Thyroid gland (tissue), 4 donors: ENCODE measurements at places on chromosomes 4 and X.

DNA sequence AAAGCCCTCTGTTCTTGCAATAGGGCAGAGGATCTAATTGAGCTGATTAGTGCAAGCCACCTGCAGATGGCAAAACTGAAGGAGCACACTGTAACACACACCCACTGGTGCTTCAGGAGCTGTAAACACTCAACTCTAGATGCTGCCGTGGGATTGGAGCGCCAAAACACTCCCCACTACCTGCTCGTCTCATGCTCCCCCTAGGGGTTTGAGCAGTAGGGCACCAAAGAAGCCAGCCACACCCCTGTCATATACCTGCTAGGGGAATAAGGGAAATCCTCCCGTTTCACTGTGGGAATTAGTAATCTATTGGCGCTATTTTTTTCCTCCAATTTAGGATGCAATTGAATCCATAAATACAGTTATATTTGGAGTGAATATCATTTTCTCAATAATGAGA, 360.2 kb downstream of the GLUD2 start:
- DNase-seq: no peak

- no peak for DNase-seq
These were observed 120.8 kb downstream of the SMIM20 start for GRCh38 chr4:26034849-26035248.

- DNase-seq: no peak
These were observed 858 bp downstream of the DMP1 start for GRCh38 chr4:87650938-87651337.

GRCh38 chr4:13849778-13850177, 222.3 kb upstream of the BOD1L1 start:
- no peak for DNase-seq

DNA sequence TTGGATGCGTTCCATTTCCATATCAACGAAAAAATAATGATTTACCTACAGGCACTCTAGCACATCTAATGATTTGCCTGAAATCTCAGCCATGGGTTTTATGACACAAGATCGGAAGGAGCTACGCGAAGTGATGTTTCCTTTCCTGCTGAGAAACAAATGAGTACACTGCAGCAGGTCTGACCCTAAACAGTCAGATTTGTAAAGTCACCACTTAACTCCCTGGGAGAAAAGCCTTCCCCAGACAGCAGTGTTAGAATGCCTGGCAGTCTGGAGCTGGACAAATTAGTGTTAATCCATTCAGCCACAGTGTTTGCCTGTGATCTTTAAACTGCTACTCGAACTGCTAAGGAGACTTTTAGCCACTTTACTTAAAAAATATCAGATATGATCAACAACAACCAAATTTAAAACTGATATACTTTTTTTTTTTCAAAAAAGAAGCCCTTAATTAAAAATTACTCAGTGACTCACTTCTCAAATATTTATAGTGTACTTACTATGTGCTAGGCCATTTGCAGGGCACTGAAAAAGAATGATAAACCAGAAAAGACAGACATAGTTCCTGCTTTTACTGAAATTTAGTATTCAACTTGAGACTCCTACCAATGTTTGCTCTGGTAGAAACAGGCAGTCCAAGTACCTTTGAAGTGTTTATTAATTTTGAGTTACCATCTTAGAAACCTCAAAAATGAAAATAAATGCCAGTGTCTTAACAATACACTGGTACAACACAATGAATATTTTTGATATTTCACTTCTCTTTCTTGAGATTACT, 104.5 kb downstream of the SHISA3 start:
- DNase-seq: no peak

- DNase-seq: no peak
These were observed 179.2 kb downstream of the SLC7A11 start for GRCh38 chr4:138062929-138063328.

DNA sequence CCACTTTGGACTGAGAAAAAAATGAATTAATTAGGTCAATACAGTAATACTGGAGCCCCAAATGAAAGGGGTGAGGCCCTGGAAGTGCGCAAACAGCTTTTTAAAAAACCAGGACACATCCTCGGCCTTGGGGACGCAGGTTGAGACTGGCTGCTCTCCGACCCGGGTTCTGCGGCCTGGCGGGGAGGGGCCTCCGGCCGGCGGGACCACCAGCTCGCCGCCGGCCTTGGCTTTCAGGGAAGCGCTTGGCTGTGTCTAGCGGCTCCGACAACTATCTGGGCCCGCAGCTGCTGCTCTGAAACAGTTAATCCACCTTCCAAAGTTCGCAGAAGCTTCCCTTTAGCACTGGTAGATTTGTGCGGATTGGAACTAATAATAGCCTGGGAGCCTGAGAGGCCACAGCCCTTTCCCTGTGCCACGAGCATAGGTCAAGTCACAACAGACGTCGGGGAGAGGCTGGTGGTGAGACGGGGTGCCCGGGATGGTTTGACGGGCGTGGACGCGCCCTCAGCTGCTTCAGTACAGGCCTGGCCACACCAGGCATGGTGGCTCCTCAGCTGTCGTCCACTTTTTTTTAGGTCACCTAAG, 1.1 kb upstream of the SEL1L3 start:
- no peak for DNase-seq

- DNase-seq: no peak
These were observed 627 bp downstream of the CDKN2AIP start for GRCh38 chr4:183445097-183445428.

DNA sequence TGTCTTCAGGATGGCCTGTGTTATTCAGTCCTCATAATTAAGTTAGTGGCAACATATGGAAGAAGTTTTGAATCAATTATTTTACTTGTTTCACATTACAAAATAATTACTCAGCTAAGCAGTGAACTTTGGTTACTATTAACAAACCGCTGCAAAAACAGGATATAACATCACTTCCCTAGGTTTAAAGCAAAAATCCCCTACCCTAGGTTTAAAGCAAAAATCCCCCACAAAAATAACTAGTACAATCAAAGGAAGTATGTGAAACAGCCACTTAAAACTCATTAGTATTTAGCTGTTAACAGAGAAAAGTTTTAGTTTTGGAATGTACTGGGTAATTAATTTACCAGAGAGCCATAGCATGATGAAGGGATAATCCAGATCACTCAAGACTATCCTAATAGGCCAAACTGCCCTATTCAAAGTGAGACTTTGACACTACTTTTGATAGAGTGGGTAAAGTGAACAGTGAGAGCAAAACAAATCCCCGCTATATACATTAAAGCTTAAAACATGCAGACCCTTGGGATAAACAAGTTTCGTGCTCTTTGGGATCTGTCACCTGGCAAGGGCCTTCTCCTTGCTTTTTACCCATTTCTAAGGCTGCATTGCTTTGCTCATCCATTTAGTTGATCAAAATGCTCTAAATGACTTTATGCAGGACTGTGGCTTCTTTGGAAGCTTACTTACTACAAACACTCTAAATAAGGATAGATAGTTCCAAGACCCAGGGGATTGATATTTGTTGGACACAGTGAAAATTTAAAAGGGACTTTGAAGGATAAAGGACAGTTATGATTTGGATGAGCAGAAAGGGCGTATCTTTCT, 36.4 kb upstream of the GPR174 start:
- no peak for DNase-seq

GRCh38 chrX:56800801-56801200, 71.8 kb downstream of the NBDY start:
- no peak for DNase-seq
